ENCODE measurements at places on chromosomes 1 and 21. TPM values are rescaled to one million over a fixed set of nuclear protein-coding genes. Genes with fewer than 3 reads are reported as not detected.
A peak's percentile ranks its signal among the peaks of the same experiment; 100 is the strongest.

- no peak for DNase-seq
Measured at GRCh38 chr1:77542813-77543420, 139.5 kb downstream of the ZZZ3 start.

DNA sequence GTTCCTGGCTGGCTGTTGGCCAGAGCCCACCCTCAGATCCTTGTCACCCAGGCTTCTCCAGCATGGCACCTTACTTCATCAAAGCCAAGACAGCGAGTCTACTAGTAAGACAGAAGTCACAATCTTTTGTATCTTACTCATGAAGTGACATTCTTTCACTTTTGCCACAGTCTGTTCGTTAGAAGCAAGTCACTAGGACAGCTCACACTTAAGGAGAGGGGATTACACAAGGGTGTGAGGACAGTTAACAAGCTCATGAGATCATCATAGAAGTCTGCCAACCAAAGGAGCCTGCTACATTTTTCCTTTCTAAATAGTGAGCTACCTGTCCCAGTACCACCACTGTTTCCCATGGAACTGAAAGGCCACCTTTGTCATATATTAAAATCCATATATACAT lies 61.5 kb downstream of the PACC1 start:
- no peak for DNase-seq

GRCh38 chr1:8551613-8552489 lies 233.9 kb downstream of the SLC45A1 start:
- no peak for DNase-seq

DNA sequence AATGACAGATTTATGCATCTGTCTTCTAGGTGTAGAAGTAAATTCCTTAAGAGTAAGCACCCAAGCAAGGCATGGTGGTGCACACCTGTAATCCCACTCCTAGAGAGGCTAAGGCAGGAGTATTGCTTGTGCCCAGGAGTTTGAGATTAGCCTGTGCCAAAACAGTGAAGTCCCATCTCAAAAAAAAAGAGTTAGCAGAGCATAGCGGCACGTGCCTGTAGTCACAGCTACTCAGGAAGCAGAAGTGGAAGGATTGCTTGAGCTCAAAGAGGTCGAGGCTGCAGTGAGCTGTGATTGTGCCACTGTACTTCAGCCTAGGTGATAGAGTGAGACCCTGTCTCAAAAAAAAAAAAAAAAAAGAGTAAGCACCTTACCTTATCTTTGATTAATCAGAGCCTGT lies 15.1 kb upstream of the TIPRL start:
- no peak for DNase-seq

DNA sequence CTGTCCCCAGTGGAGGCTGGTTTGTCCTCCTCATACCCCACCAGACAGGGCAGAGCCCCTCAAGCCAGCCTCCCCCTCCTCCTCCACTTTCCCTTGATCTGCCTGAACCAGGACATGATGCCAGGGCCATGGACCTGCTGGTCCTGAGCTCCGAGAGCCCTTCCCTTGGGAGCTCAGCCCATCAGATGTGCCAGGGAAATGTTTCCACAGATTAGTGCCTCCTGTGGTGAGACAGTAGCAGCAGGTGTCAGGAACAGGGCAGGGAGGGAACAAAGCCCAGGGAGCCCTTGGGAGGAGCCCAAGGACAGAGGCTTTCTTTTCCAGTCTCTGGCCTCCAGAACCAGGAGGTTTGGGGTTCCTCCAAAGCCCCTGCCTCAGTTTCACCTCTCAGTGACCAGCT lies 14.6 kb upstream of the SLC41A1 start:
- DNase-seq: no peak

Gene CHODL
- total RNA-seq: not detected

Gene COL11A1
- total RNA-seq: not detected

DNA sequence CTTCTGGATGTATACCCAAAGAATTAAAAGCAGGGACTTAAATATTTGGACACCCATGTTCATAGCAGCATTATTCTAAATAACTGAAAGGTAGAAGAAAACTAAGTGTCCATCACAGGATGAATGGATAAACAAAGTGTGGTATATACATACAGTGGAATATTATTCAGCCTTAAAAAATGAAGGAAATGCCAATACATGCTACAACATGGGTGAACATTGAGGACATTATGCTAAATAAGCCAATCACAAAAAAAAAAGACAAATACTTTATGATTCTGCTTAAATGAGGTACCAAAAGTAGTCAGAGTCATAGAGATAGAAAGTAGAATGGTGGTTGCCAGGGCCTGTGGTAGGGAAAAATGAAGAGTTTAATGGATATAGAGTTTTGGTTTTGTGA lies 14.1 kb downstream of the EEIG2 start:
- no peak for DNase-seq

DNA sequence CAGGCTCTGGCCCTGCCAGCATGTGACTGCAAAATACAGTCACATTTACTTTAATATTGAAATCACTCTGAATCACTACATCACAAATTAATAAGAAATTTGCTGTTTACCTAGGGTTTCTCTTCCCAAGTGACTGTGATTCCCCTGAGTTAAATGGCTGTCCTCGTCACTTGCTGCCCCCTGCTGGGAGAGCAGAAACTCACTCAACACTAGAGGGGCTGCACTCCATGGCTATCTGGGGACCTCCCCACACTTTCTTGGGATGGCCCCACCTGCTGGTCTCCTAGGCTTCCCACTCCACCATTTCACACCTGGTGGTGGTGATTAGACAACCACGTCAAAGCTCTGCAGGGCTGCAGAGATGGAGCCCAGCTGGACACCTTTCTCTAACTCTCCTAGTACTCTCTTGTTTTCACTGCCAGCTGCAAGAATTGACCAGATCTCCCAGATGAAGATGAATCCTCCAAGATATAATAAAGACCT lies 63.4 kb downstream of the CD2 start:
- DNase-seq: peak; percentile 89

DNA sequence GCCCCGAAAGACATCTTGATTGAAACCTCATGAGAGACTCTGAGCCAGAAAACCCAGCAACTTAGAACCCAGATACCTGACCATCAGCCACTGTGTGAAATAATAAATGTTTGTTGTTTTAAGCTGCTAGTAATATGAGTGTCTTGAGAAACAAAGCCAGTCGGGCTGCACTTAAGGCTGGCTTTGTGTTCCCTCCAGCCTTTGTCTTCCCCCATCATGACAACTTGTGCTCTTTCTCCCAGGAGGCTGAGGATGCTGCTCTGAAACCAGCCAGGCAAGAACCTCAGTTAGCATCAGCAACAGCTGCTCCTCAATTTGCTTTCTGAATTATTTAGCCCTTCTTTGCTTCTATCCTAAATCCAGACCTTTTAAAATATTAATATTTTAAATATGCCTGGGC lies 78.2 kb downstream of the SLC16A1 start:
- DNase-seq: no peak

DNA sequence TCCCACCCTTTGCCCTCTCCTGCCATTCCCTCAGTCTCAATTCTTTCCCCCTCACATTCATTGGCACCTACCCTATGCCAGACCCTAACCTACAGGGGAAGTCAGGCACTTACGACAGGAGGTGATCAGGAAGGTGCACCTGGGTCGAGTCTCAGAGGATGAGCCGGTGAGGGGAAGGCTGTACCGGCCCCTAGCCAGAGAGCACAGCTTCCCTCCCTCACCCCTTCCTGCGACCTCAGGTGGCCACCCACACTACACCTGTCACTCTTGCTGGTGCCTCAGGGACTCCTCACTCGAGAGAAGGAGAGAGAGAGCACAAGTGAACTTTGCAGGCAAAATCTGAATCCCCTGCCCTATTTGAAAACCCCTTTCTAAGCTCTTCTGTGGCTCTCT lies 1.7 kb upstream of the MYOM3 start:
- no peak for DNase-seq

GRCh38 chr1:151455231-151455630 lies 4.1 kb downstream of the POGZ start:
- DNase-seq: no peak

DNA sequence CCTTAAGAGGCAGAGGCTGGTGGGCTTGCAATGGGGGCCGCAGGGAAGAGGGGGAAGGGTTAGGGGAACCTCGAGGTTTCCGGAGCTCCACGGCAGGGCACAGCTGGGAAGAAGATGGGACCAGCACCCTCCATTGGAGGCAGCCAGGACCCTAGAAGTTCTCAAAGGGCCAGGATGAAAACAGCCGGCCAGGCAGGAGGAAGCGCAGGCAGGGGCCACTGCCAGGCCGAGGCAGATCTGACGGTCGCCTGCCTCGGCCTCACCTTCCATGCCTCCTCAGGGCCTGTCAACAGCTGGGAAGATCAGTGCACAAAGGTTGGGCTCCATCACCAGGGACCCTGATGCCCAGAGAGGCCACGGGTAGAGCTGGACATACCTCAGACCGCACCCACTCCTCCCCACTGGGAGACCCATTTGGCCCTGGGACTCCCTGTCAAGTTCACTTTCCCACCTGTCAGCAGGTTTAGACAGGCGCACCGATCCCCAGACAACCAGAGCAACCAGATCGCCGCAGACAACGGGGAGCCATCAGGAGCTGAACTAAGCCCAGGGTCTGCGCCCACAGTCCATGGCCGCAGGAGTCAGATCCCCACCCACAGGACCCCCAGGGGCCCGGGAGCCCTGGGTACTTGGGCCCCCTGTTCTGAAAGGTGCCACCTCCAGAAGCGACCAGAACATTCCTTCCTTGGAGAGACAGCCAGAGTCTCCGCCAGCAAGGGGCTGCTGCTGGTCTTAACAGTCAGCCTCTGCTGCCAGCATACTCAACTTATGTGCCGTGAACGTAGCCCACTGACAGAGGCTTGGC lies 2.2 kb downstream of the SLC19A1 start:
- peak; percentile 9 for DNase-seq

GRCh38 chr1:234722904-234723720 lies 113.1 kb upstream of the IRF2BP2 start:
- peak; percentile 91 for DNase-seq

- DNase-seq: no peak
Measured at GRCh38 chr1:82785268-82785790, 984.6 kb downstream of the ADGRL2 start.

Gene NR1I3
- total RNA-seq: not detected

Gene FCRLA
- total RNA-seq: not detected

- DNase-seq: no peak
Measured at GRCh38 chr1:1924386-1924785, 5.3 kb upstream of the TMEM52 start.

- DNase-seq: no peak
Measured at GRCh38 chr1:86798608-86799291, 94.4 kb downstream of the SH3GLB1 start.

GRCh38 chr1:17640393-17640792 lies 100.9 kb downstream of the ARHGEF10L start:
- DNase-seq: no peak

DNA sequence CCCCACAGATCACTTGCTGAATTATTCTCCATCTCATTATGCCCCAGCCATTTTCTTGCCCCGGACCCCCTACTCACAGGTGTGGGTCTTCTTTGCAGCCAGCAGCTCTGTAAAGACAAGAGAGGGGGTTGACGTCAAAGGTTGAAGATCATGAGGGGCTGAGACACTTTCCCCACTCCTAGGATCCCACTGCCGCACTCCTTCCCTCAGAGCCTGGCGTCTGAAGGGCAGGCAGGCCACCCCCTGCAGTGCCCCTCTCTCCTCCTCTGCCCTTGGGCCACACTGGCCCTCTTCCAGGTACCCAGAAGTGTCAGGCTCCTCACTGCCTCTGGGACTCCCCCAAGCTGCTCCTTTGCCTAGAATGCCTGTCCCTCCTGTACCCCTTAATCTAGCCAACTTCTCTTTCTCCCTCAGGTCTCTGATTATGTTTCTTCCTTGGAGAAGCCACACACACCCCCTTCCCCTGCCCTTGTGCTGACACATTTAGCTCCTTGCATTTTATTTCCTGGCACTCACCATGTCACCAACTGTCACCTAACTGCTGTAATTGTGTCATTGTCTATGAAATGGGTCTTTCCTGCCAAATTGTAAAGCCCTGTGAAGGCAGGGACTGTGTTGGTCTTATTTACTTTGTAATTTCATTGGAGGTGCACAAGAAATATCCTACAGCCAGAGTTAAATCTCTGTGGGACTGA lies 2.1 kb downstream of the RORC start:
- DNase-seq: peak; percentile 63

Gene FAM110D
- not detected for total RNA-seq

DNA sequence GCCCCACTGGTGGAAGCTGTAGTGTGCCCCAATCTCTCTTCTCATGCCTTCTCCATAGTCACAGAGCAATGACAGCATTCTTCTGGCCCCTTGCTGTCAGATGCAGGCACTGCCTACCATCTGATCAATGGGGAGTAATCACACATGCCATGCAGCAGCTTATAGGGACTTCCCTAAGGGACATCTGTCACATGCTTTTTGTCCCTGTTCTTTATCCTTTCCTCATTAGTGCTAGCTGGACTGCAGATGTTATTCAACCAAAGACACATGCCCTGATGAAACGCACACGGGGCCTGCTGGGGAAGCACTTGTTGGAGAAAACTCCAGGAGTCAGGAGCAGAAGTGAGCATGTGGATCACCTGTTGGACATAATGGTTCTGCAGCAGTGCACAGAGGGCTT lies 108.7 kb downstream of the KCNJ15 start:
- DNase-seq: no peak

Gene TCHH
- total RNA-seq: not detected

DNA sequence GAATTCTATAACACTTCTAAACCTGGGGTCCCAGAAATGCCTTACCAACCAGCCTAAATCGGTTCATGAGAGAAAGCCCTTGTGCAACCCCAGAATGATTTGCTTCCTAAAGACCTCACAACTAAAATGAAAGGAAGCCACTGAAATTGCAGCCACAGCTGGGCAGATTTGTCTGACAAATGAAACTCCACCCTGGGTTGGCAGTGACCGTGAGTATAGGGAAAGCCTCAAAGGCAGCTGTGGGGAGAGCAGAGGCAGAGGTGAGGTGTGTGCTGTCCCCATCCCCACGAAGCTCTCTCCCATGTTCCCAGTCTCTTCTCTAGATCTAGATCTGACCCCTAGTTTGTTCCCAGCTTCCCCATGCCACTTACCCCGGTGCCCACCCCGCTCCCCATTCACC lies 23.1 kb downstream of the RHBDL2 start:
- DNase-seq: no peak

Gene ZNF648
- not detected for total RNA-seq

GRCh38 chr1:38006008-38006828 lies 904 bp upstream of the FHL3 start:
- DNase-seq: no peak
